Aorta (tissue), 5 donors: ENCODE measurements at places on chromosomes 2 and 18.
A peak's percentile ranks its signal among the peaks of the same experiment; 100 is the strongest.

GRCh38 chr2:15074319-15074718 is 441.8 kb downstream of the LRATD1 start:
- no peak for DNase-seq

DNA sequence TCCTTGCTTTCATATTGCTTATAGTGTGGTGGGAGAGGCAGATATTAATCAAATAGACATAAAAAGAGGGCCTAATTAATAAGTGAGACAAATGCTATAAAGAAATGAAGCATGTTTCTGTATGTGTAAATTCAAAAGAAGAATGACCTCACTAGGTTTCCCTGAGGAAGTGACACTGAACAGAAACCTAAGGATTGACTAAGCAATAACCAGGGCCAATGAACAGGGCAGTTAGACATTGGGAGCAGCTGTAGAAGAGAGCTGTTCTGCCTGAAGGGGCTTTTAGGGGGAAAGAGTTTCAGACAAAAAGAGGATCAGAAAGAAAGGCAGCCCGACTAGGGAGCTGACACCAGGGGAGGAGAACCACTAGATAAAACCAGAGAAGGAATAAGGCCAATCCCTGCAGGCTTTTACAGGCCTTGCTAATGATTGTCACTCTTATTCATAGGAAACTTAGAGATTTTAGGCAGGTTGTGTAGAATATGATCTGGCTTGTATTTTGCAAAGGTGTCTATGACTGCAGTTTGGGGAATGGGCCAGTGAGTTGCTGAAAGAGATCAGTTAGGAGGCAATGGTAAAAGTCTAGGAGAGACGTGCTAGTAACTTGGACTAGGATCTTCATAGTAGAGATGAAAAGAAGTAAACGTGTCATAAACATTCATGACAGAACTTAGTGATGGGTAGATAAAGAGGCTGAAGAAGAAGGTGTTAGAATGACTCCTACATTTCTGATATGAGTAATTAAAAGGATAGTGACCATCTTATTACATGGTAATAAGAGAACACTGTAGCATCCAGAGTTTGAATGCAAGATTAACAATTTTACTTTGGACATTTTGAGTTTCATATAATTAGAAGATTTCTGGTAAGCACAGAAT is 26.8 kb upstream of the NABP1 start:
- no peak for DNase-seq

- DNase-seq = peak; percentile 60
Measured at GRCh38 chr2:10717628-10718027, 3.8 kb upstream of the ATP6V1C2 start.

DNA sequence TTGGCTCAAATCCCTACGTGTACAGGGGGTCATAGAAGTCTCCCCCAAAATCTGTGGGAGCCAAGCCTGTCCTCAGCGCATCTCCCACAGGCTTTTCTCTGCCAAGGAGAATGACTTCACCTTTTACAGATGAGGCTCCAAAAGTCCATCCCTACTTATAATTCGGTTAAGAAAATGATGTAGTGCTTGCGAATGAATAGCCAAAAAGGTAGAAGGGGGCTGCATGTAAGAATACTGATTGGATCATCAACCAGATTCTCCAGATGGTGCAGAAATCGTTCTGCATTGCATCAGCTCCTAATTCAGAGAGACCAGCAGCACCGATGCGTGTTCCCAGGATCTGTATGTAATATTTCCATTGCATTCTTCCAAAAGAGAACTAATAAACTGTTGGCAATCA is 91.9 kb downstream of the EPHA4 start:
- DNase-seq = no peak

DNA sequence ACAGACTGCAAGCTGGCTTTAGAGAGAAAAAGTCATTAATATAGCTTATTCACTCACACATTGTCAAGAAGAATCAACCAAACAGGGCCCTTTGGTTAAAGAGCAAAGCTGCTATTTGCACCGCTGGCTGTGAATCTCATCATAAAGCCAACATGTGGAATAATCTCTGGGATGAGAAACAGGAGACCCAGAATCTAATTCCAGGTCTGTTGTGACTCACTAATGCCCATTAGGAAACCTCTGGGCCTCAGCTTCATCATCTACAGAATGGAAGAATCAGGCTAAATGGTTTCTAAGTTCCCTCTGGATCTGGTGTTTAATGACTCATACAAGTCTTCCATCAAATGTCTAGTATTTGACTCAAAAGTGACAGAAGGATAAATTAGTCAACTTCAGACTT is 591.7 kb upstream of the DDX18 start:
- no peak for DNase-seq

GRCh38 chr2:152189622-152190495 is 14.3 kb upstream of the STAM2 start:
- no peak for DNase-seq

GRCh38 chr2:26685341-26685740 is 7.2 kb upstream of the KCNK3 start:
- peak; percentile 15 for DNase-seq

GRCh38 chr2:69932596-69932922 is 17.6 kb downstream of the MXD1 start:
- DNase-seq = no peak

GRCh38 chr2:238802957-238803356 is 44.9 kb upstream of the TWIST2 start:
- no peak for DNase-seq

DNA sequence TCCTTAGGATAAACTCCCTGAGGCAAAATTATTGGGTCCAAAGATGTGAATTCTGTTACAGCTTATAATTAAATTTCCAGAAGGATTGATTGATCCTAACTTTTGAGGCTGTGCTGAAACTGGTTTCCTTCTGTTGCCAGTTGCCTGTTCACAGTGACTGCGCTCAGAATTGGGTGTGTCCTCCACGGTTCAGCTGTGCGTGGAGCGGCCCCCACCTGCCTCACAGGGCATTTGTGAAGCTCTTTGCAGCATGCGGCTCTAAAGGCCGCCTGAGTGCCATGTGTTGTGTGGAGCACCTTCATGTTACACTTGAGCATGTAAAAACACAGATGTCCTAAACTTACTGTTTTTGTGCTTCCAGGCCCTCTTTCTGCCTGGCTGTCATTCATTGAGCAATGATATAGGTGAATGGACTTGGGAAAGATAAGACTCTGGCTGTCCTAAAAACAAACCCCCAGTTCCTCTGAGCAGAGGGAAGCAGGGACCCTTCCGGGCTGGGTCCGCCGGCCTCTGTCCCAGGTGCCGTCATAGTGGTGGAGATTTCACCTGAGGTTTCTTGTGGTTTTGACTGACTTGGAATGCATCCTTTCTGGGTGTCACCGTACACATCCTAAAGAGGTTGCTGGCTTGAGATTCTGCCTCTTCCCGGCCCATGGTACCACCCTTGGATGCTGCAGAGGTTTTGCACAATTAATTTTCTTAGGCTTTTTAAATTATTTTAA is 173.6 kb downstream of the LDLRAD4 start:
- DNase-seq = no peak

DNA sequence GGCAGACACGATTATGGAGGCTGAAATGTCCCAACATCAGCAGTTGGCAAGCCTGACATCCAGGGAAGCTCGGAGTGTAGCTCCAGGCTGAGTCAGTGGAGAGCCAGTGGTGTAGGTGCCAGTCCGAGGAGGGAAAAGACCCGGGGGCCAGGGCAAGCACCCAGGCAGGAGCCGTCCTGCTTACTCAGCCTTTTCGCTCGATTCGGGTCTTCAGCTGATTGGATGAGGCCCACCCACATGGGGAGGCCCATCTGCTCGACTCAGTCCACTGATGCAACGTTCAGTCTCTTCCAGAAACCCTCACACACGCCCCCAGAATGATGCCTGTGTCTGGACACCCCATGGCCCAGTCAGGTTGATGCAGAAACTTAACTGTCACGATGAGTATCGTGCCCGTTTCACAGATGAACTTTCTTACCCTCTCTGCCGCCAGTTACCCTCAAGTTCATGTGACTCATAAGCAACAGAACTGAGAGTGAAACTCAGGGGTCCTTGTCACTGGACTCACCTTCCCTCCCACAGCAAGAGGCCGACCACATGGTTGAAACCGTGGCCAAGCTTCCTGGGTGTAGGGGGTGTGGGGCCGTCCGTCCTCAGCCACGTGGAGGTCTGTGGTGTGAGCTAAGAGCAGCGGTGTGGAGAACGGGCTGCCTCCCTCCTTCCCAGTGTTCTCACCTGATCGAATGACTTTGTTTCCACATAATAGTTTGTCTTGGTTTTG is 197.4 kb upstream of the HDAC4 start:
- DNase-seq = peak; percentile 57

- DNase-seq = no peak
Measured at GRCh38 chr2:198756166-198756565, 701.6 kb downstream of the SATB2 start.
